ENCODE measurements at places on chromosomes 1 and 21.

DNA sequence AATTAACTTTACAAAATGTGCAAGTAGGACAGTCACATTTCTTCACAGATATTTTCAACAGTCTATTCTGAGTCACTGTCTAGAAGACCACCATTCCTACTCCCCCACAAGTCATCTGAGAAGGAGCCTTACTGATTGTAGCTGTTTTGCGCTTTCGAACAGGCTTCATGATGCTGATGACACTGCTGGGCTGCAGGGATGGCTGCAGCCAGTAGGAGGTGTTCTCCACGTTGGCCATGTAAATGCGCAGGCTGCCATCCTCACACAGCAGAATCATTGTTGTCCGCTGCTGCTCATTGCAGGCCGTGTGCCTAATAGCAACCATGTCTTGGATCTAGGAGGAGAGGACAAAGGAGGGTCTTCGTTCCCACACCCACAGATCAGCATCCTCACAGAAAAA, 56.9 kb downstream of the UBR4 start:
- DNase-seq: no peak

GRCh38 chr1:165887877-165888551, 60.6 kb downstream of the UCK2 start:
- no peak for DNase-seq

GRCh38 chr1:88956003-88956402, 36.4 kb downstream of the KYAT3 start:
- no peak for DNase-seq

DNA sequence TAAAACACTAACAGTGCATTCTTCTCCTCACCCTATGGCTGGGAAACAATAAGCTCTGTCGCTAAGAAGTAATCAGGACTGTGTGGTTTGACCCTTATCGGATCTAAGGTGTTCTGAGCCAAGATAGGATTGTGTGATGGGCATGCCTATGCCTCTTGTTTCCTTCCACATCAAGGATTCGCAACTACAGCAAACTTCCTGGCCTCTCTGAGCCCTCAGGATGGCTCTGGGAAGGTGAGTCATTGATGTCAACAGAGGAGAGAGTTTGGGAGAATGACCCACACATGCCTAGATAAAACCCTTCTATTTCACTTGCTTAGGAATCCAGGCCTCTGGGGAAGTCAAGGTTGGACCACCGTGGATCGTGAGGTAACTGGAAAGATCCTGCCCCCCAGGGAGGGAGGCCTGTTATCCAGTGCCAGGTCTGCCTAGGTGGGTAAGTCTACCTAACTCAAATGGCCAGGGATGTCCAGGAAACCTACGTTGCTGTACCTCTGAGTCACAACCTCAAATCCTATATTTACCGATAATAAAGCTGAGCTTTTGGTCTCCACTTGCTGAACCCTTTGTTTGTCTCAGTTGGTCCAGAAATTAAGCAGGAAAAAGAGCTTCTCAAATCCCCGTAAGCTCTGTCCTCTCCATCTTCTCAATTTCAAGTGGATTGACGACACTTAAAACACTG, 27.4 kb downstream of the TIAM1 start:
- no peak for DNase-seq

DNA sequence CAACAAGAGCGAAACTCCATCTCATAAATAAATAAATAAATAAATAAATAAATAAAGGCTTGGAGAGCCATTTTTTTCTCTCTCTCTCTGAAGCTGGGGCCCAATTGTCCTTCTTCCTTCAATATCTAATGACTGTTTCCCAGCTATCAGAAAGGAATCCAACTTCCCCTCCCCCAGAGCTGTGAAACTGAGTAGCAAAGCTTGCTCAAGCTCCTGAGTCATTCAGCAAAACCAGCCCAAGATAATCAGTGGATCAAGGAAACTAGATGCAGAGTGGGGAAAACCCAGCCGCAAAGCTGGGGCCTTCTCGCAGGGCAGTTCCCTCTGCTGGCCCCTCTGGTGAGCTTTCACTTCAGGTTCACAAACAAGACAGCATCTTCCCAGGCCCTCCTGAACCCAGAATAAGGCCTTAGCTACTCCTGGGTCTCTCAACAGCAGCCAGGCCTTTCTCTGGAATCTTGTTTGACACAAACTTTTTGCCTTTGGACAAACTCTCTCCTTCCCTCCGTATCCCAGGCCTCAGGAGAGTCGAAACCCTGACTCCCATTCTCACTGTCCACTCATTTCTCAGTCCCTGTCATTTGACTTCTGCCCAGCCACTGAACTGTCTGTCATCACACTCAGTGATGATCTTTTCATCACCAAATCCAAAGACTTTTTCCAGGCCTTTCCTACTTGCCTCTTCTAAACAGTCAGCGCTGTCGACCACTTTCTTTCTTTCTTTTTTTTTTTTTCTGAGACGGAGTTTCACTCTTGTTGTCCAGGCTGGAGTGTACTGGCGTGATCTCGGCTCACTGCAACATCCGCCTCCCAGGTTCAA, 18.0 kb upstream of the PTP4A2 start:
- peak; percentile 93 for DNase-seq

Measured in ureter (tissue), 1 donor.